ENCODE measurements at places on chromosomes 12 and 14.
A peak's percentile ranks its signal among the peaks of the same experiment; 100 is the strongest.

DNA sequence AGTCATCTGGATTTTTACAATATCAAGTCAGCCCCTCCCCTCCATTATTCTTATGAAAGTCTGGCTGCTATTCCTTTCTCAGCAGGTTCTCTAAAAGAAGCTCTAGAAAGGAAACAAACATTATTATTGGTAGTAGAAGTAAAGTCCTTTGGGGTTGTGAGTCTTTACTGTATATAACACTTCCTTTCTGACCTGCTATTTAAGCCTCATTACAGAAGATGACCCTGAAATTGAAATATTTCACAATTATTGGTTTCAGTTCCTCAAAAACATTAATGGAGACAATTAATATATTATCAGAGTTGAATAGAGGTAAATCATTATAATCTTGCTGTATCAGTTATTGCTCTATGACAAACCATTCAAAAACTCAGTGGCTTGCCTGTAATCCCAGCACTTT is 19.3 kb downstream of the PLEKHA5 start:
- DNase-seq, result no peak

DNA sequence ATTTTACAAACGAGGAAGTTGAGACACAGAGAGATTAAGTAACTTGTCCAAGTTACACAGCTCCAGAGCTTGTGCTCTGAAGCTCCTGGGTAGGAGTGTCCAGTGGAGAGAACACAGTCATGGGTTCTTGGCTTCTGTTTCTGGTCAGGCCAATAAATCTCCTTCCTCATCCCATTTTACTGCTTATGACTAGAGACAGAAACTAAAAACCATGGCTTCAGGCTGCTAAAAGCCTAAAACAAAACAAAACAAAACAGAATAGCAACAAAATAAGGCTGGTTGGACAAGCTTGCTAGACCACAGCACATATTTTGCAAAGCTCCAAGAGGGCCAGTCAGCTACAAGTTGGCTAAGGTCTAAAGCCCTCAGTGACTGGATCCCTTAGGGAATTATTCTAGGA is 49.8 kb downstream of the PTGER2 start:
- no peak for DNase-seq

DNA sequence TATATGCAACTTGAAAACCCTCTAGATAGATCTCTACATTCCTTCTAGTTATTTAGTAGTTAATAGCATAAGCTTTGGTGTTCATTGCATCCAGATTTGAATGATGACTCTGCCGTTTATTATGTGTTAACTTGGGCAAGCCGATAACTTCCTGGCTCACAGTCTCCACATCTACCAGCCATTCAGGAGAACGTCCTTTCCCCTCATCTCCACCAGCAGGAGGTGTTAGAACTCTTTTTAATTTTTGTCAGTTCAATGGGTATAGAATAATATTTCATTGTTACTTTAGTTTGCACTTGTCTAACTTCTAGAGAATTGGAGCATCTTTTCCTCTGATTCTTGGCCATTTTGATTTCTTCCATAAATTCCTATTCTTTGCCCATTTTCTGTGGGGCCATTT is 30.0 kb upstream of the WSCD2 start:
- no peak for DNase-seq

DNA sequence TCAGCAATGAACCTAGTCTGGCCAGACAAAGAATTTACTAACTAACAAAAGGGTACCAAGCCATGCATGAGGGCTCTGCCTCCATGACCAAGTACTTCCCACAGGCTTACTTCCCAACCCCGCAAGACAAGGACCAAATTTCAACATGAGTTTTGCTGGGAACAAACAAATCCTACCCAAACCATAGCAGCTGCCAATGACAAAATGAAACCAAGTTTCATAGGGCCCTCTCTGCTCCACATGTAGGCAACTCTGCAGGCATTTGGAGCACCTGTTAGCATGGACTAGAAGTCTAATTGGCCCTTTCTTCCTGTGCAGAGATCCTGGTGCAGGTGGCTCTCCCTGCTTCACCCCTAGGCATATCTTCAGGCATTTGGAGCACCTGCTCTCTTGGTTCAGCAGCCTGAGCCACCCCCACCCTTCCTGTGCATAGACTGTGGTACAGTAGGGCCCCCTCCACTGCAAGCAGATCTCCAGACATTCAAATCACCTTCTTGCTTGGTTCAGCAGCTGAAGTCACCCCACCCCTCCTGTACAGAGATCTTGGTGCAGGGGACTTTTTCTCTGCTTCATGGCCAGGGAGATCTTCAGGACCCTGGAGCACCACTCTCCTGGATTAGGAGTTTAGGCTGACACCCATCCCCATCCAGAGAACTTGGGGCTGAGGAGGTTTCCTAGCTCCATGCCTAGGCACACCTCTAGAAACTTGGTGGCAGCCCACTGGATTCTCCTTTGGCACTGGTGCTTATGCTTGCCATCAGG is 308.7 kb downstream of the RPAP3 start:
- no peak for DNase-seq

DNA sequence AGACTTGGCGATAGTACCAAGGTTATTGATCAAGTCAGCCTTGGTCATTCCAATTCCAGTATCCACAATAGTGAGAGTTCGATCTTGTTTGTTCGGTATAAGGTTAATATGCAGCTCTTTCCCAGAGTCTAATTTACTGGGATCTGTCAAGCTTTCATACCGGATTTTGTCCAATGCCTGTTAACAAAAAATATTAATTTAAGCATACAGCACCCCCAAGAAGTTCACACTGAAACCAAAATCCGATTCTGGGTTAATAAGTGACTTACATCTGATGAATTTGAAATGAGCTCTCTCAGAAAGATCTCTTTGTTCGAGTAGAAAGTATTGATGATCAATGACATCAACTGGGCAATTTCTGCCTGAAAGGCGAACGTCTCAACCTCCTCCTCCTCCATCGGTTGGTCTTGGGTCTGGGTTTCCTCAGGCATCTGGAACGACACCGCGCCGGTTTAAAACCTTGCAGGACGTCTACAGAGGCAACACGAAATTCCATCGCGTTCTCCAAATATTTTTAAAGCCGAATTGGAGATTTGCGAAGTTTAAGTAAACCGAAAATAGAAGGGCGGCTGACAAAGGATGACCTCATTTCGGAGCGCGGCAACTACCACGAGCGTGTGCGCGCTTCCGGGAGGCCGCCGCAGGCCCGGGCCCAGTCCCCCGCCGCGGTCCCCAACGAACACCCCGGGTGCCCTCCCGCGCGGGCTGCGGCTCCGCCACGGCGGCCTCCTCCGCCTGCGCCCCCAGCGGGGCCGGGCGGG is 716 bp downstream of the HSP90AA1 start:
- DNase-seq, result no peak

DNA sequence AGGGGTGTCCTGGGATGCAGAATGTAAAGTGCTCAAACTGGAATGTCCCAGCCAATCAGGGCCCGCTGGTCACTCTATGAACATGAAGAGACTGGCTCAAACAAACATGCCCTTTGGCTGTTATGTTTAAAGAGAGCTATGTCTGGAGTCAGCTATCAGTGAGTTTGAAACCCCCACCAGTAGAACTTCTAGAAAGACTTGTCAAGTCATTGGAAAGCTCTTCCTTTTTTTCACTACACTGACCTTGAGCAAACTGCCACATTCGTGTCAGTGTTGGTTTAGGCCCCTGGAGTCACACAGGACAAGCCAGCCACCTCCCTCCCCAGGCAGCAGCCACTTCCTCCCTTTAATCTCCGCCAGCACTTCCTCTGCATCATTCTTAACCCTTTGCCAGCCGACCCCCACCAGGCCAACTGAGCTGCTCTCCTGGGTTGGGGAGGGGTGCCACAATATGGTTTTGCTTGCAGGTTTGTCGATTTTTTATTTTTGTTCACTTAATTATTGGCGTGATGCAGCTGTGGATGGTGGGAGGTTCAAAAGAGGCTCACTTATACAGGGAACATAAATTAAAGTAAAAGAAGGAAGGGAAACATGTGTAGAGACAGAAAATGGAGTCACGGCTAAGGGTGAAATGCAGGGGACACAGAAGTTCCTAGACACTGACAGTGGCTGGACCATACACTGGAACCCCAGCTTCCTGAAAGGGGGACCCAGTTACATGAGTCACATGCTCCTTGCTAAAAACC is 25.3 kb downstream of the CMKLR1 start:
- DNase-seq, result no peak

GRCh38 chr12:94202245-94203180 is 54.1 kb downstream of the PLXNC1 start:
- DNase-seq, result peak; percentile 58

DNA sequence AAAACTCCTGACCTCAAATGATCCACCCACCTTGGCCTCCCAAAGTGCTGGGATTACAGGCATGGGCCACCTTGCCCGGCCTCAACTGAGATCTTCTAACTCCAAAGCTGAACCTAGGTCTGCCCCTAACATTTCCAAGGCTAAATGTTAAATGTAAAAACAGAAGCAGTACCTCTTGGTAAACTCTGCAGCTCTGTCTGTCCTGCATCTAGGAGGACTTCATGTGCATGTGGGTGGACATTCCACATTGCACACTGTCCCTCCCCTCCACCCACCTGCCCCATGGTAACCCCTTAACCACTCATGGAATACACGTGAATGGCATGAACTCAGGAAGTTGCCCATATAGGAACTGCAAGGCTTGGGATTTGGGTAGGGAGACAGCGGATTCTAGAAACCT is 33.1 kb downstream of the SNX6 start:
- DNase-seq, result no peak

DNA sequence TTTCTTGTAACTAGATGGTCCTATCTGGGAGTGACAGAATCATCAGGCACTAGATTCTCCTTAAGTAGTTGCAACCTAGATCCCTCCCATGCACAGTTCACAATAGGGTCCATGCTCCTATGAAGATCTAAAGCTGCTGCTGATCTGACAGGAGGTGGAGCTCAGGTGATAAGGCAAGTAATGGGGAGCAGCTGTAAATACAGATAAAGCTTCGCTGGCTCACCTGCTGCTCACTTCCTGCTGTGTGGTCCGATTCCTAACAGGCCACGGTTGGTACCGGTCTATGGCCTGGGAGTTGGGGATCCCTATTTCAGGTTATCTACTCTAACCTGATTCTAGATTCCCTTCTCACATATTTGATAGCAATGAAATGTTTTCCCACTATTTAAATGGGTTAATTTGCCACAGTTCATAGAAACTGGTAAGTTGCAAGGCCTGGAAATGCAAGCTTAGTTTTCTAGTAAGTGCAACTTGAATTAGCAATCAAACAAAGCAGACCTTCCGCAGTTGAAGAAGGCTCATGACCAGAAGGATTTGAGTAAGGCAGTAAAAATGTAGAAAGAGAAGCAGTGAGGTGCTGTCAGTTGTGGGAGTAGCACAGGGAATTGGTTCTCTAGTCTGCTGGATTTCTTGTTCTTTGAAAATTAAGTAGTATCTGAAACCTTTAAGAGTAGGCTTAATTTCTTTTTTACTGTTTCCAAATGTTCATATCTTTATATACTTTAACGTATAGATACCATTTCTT is 332.3 kb downstream of the EGLN3 start:
- no peak for DNase-seq

DNA sequence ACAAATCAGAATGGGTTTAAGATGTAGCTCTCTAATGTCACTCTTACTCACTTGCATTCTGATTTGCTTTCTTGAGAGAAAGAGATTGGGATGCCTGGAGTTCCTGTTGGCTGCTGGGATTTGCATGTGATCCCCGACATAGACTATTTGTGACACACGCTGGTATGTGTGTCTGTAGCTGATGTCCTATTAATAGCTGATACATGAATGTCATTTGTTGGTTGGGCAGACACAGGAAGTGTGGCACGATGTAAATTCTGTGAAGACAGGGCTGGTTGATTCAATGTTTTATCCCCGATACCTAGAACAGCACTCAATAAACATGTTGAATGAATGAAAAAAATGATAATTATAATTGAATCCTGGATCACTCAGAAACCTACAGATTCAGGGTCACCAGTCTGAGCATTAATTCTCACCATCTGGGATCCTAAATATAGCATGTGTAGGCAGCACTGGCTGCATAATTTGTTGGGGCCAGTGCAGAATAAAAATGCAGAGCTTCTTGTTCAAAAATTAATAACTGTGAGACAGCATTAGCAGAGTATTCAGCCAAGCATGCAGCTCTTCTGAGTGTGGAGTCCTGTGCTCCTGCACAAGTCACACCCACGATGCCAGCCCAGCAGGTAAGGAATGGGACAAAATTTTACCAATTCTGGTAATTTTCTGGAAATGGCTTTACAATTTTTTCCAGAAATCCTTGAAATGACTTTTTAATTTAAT is 35.5 kb upstream of the SOCS2 start:
- DNase-seq, result no peak

GRCh38 chr12:92879698-92880322 is 49.3 kb downstream of the EEA1 start:
- DNase-seq, result no peak

DNA sequence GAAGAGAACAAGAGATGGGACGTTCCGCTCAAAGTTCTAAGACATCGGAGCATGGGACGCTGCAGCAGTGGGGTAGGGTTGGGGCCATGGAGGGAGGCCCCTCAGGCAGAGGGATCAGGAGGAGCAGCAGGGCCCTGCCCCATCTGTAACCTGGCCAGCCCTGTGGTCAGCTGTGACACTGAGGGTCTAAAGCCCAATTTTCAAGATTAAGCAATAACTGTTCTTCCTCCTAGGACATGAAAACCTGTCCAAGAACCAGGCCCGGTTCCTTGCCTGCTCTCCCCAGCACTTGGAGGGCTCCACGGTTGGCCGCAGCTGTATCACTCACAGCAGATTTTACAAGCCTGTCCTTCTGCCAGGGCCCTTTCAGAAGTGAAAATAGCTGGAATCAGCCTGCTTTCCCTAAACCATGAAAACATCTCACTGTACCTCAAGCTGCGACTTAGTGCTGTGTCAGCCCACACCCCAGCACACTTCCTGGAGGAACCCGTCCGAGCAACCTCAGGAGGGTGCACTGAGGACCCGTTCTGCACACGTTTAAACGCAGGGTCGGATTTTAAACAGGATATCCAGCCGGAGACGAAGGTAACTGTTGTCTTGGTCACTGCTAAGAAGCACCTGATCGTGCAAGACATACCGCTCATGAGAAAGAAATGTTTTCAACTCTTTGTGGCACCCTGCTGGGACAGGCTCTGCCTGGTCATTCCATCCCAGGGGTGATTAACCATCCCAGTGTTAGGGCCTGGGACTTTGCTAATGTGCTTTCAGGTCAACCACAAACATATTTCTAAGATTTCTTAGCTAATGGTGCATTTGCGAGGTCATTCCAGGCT is 201.9 kb upstream of the DIO3 start:
- no peak for DNase-seq

- no peak for DNase-seq
These were observed 69.0 kb downstream of the DIO3 start for GRCh38 chr14:101630056-101630965.

DNA sequence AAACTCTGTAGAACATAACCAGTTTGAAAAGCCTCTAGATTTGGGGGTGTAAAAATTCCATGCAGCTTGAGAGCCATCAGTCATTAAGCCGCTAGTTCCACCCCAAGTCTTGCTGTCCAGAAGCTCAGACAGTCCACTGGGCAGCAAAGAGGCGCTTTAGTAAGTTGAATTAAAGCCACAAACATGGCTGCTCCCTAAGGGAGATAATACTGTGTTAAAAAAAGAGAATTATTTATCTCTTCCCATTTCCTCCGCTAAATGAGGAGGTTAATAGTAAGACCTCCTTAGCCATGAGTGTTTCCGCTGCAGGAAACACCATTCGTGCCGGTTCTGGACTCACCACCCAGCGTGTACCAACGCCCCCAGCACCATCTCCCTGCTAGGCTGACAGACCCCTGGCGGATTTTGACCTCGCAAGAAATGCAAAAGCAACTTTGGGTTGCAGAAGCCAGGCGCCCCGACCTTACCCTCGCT is 536 bp downstream of the TM7SF3 start:
- DNase-seq, result no peak

- DNase-seq, result no peak
These were observed 29.4 kb downstream of the FAIM2 start for GRCh38 chr12:49874142-49874897.

All from epithelial cell of prostate (primary cell).